Substantia nigra (tissue), 51 donors: ENCODE measurements at places on chromosomes 11 and 22.
A peak's percentile ranks its signal among the peaks of the same experiment; 100 is the strongest.

DNA sequence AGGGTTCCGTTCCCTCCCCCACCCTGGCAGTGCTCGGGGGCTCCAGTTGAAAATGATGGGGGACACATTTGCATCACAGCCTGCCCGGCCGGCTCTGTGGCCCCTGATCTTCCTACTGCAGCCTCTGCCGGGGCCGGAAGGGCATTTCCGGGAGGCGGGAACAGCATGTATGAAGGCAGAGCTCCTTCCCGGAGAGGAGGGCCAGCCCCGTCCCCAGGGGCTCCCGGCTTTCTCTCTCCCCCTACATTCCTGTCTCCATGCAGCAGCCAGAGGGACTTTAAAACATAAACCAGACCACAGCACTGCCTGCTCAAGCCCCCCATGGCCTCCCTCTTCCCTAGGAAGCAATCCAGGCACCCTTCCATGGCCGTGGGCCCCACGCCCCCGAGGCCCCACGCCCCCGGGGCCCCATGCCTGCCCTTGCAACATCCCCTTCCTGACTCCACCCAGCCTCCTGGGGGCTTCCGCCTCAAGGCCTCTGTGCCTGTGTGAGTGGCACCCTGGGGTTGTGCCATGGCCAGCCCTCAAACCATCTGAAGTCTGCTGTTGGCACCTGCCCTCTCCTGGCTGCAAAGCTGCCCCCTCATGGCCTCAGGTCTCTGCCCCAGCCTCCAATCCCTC lies 73.1 kb downstream of the CDKN1C start:
- DNase-seq, result no peak

DNA sequence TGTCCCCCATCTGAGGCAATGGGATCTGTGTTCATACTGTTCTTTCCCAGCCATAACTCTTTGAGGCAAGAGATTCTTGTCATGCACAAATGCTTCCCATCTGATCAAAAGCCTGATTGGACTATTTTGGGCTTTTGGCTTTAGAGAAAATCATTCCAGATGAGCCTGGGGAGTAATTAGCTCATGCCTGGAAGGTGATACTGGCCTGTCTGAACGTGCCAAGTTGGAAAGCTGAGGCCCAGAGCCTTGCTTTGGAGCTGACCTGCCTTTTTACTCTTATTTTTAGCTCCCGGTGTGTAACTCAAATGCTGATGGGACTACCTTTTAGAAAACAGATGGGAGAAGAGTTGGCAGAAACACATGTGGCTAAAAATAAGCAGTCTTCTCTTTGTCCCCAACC lies 105.0 kb downstream of the DBX1 start:
- DNase-seq, result no peak

GRCh38 chr11:81772166-81772565 lies 961.5 kb downstream of the FAM181B start:
- DNase-seq, result no peak

- no peak for DNase-seq
Measured at GRCh38 chr11:125512106-125512505, 16.0 kb upstream of the FEZ1 start.

DNA sequence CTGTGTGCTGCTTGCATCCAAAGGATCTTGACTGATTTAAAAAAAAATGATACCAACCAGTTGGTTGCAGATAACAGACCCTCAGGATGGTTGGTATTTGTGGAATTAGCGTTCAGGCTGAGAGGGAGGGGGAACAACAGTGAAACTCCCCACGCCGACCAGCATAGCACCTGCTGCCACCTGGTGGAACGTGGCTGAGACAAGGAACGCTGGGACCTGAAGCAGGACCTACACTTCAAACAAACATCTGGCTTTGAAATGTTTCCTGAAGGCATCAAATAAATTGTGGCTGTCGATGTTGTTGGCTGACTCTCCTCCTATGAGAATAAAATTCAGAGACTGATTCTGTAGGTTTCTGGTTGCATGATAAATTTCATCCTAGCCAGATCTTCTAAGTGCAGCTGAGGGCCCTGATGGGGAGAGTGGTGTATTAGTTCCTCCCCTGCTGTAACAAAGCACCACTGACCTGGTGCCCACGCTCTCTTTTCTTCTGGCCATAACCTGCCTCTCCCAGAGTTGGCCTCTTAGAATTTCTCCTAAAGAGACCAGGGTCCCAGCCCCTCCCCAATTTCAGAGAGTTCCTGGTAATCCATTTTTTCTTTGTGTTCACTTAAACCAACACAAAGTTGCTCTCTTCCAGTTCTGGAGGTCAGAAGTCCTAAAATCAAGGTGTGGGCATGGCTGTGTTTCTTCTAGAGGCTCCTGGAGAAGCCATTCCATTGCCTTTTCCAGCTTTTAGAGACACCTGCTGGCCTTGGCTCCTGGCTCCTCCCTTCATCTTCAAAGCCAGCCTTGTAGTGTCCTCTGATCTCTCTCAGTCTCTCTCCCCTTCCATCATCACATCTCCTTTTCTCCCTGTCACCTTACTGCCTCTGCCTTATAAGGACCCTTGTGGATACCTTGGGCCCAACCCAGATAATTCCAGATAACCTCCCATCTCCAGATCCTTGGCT lies 17.3 kb downstream of the APOL2 start:
- peak; percentile 40 for DNase-seq

- peak; percentile 76 for DNase-seq
Measured at GRCh38 chr11:120013325-120014250, 124.3 kb downstream of the TRIM29 start.

DNA sequence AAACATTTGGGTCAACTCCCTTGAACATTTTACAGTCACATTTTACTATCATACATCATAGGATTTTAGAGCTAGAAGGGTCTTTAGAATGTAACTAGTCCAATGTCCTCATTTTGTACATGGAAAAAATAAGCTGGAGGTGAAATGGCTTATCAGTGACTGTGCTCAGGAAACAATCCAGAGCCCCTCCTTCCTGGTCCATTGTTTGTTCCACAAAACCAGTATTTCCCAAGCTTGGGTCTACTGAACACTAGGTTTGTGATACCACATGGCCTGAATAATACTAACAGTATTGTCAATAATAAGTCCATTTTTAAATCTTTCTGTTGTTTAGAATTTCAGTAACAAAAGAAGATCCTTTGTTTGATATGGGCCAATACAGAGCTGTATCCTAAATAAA lies 27.1 kb downstream of the PDGFD start:
- DNase-seq, result no peak
